Right ventricle myocardium inferior (tissue), 1 donor: ENCODE measurements at places on chromosomes 6 and 20.

GRCh38 chr6:44667668-44668390 is 280.3 kb downstream of the CDC5L start:
- DNase-seq: no peak

DNA sequence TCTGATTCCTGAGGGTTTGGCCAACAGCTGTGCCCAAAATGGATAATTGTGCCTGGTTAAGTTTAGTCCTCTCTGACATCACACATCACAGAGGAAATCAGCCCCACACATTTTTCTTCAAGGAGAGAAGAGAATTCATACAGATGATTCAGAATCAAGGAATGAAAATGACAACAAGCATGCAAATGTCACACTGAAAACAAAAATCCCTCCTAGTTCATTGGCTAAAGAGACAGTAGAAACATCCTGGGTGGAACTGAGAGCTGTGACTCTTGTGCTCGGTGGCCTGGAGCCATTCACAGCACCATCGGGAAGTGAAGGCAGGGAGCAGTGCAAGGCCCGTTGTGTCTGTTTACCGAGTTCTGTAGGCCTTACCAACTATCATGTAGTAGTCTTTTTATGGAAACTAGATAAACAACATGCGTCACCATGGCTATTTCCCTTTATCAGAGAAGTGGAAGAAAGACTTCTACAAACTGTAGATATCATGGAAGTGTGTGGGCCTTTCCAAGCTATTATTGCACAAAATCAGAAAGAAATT is 81.7 kb upstream of the TENT5A start:
- DNase-seq: peak; percentile 68

GRCh38 chr6:49326347-49326746 is 136.7 kb downstream of the MMUT start:
- DNase-seq: no peak

- DNase-seq: no peak
Measured at GRCh38 chr20:32570401-32571190, 14.5 kb downstream of the NOL4L start.

DNA sequence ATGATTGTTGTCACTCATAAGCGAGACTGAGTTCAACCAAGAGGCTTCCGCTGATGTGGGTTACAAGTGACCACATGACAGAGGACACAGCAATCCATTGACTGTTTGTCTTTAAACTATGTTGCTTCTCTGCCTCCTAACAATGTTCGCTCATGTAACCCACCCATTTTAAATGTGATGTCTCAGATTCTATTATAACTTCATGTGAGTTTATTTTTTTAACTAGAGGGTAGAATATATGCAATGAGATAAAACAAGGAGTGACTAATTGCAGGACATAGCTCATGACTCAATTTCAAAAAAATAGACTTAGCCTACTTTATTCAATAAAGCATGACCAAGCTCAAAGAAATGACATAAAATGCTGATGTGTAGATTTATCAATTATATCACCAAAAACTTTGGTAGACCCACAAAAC is 119.2 kb upstream of the SASH1 start:
- DNase-seq: no peak

DNA sequence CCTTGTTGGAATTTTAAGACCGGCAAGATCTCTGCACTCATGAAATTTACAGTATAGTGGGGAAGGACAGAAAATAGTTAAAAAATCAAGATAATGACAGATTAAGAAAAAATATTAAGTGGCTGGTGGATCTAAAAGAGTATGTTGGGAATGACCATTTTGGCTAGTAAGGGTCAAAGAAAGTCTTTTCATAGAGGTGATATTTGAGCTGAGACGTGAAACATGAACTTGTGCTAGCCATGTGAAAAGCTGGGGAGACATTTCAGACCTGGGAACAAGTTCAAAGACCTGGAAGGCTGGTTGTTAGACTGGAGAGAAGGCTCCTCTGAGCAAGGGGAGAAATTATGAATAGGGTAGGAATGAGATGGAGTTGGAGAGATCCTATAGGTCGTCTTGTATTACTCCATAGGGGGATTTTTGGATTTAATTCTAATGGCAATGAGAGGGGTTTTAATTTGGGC is 4.7 kb downstream of the BICRAL start:
- no peak for DNase-seq

- DNase-seq: no peak
Measured at GRCh38 chr6:88050140-88050818, 2.6 kb downstream of the SPACA1 start.

GRCh38 chr6:108133594-108134179 is 32.1 kb upstream of the NR2E1 start:
- peak; percentile 68 for DNase-seq

DNA sequence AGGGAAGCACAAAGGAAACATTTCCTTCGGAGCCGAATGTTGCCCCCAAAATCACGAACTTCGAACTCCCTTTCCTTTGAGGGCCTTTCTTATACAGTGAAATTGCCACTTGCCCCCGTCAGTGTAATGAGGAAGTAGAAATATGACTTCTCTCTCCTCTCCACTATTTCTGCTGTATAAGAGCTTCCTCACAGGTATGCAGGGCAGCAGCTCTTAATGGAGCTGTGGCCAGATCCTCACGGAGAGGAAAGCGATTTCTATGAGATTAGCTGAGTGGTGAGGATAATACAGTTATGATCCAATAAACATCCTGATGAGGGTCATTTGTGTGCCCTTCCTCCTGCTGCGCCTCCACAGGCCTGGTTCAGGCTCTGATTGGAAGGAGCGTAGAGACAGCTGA is 10.8 kb upstream of the CPNE5 start:
- no peak for DNase-seq

GRCh38 chr6:6588064-6588923 is at the start of gene LY86:
Gene LY86, plus strand, starts transcription at chr6:6588720. Its CDS starts 15 bp downstream, at chr6:6588735.
- DNase-seq: no peak

DNA sequence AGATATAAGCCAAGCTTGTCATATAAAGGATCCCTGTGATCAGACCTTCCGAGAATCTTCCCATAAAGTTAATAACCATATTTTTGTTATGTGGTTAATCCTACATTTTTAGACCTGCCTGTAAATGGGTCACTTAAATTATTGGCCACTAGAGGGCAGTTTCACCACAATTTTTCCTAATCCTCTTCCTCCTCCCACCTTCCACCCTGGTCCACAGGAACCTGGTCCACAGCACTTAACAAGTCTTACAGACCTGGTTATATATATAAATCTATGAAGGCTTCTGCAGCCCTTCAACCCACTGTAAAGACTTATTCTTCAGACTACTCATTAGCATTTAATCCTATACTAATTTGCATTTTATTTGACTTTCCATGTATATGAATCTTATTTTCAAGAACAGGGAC is 28.3 kb downstream of the MRS2 start:
- DNase-seq: no peak

DNA sequence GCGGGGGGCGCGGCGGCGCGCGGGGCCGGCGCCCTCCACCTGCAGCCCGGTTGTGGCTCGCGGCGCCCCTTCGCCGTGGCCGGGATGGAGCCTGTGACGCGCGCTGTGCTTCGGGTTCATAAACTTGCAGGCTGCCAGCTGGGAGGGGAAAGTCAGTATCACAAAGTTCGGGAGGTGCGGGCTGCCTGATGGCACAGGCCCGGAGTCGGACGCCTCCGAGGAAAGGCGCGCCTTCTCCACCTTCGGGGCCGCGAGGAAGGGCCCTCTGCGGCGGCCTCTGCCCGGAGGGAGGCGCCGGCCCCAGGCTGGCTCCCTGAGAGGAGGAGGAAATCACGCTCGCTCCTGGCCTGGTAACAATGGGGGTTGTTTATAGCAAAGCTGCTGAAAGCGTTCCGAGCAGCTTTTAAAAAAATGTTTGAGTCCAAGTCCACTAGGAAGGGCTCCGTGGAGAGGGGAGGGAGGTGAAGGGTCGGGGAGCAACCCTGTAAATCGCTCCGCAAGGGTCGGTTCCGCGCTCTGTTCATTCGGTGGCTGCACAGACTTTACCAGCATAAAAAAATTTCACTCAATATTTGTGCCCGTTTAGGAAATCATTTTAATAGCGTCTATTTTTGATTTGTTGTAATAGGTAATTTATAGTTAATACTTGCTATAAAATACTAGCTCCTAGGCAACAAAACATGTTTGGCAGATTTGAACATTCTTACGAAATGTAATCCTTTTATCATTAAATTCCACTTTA is 1.0 kb downstream of the AFDN start:
- DNase-seq: peak; percentile 76

GRCh38 chr6:148559848-148560433 is 186.9 kb upstream of the UST start:
- peak; percentile 89 for DNase-seq
